ENCODE measurements at places on chromosomes 5 and 9. TPM values are rescaled to one million over a fixed set of nuclear protein-coding genes. Genes with fewer than 3 reads are reported as not detected.

TSC1 gene
- total RNA-seq, result 50.8 TPM

CDC25C gene
- total RNA-seq, result 0.25 TPM

CTSV gene
- total RNA-seq, result 0.43 TPM

CCIN gene
- total RNA-seq, result 0.89 TPM

PDE8B gene
- 10.6 TPM for total RNA-seq

FGFR4 gene
- total RNA-seq, result 52.0 TPM

PCDHA9 gene
- total RNA-seq, result 0.49 TPM

SLC34A1 gene
- total RNA-seq, result not detected

PCDHB14 gene
- total RNA-seq, result 10.6 TPM

SH3TC2 gene
- total RNA-seq, result 0.46 TPM

CORO2A gene
- 16.5 TPM for total RNA-seq

SPINK4 gene
- total RNA-seq, result not detected

DNA sequence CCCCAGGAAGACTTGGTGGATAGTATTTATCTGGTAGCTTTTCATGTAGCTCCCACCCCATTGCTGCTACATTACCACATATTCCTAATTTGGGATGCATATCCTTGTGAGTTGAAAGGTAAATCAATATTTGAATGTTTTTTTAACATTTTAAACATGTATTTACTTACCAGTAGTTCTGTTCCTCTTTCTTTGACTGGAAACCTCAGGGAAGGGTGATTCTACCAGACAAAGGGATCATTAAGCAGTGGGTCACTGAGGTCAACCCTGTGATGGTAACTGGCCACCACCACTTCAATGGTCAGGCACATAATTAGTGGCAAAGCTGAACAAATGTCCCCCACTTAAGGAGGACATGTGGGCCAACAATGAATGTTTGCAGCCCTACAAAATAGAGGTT, 27.2 kb upstream of the KLF9 start:
- DNase-seq, result no peak

GRCh38 chr9:87201351-87201751, 254.0 kb upstream of the GAS1 start:
- DNase-seq, result peak; percentile 73

- peak; percentile 97 for DNase-seq
Measured at GRCh38 chr9:14251154-14252071, 62.5 kb downstream of the NFIB start.

DNA sequence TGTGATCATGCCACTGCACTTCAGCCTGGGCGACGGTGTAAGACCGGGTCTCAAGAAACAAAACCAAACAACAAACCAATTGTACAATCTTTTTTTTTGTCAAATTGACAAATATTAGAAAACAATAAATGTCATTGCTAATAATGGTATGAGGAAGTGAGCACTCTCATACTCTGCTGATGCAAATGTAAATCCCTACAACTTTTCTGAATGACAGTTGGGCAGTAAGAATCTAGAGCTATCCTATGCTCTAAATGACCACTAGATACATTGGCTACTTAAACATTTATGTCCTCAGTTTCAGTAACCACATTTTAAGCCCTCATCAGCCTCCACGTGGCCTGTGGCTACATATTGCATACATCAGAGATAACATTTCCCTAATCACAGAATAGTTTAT, 256.2 kb downstream of the FER start:
- peak; percentile 17 for DNase-seq

DNA sequence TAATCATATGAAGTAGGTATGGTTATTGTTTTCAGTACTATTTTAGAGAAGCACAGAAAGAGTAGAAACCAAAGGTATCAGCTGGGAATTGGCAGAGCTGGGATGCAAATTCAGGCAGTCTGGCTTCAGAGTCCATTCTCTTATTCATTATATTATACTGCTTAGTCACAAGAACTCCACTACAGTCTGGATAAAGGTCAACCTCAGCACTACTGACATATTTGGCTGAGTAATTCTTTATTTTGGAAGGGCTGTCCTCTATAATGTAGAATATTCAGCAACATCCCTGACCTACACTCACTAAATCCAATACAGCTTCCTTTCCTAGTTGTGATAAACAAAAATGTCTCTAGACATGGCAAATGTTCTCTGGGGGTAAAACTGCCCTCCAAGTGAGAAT, 37.6 kb downstream of the PTGER4 start:
- no peak for DNase-seq

GRCh38 chr5:170247363-170247762, 14.6 kb downstream of the C5orf58 start:
- peak; percentile 91 for DNase-seq

DNA sequence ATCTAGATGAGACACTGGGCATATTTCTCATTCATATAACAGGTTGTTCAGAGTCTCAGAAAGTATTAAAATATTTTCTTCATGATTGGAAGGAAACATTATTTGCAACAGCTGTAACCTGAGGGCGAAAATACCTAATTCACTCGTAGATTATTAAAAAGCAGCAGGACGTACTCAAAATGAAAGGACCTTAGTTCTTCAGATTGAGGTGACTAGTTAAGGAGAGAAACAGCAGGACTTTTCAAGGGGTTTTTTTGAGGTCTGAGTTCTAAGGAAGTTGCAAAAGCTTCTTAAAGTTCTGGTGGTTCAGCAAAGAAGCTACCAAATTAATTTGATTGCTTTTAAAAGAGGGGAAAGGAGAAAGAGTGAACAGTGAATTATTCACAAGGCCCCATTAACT, 174.9 kb downstream of the TMEM161B start:
- no peak for DNase-seq

- DNase-seq, result peak; percentile 63
Measured at GRCh38 chr9:9790216-9790872, 822.5 kb downstream of the PTPRD start.

- peak; percentile 50 for DNase-seq
Measured at GRCh38 chr9:3401221-3401954, 124.4 kb downstream of the RFX3 start.

- no peak for DNase-seq
Measured at GRCh38 chr5:1998716-1999317, 116.1 kb upstream of the IRX4 start.

- no peak for DNase-seq
Measured at GRCh38 chr5:56183506-56183905, 49.6 kb downstream of the ANKRD55 start.

GRCh38 chr9:109115931-109116526, 3.7 kb downstream of the TMEM245 start:
- DNase-seq, result peak; percentile 52

DNA sequence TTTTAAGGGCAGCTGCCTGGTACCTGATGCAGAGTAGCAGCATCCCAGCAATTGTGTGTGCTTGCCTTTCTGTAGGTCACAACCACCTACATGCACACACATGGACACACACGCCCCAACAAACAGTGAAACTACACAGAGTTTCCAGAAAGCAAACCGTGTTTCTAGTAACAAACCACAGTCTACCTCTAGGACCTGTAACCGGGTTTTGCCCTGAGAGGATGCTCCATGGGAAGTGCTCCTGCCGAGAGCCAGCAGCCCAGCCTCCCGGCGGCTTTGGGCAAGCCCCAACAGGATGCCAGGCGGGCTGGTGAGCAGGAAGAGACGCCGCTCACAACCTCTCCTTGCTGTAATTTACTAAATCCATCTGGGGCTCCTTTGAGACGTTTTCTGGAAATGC, 4.1 kb upstream of the TCF7 start:
- no peak for DNase-seq

- no peak for DNase-seq
Measured at GRCh38 chr9:30075451-30076199, 2308.8 kb upstream of the ACO1 start.

- DNase-seq, result no peak
Measured at GRCh38 chr9:2297771-2298170, 282.6 kb downstream of the SMARCA2 start.

GRCh38 chr5:134086943-134087305, 27.6 kb upstream of the TCF7 start:
- DNase-seq, result no peak

DNA sequence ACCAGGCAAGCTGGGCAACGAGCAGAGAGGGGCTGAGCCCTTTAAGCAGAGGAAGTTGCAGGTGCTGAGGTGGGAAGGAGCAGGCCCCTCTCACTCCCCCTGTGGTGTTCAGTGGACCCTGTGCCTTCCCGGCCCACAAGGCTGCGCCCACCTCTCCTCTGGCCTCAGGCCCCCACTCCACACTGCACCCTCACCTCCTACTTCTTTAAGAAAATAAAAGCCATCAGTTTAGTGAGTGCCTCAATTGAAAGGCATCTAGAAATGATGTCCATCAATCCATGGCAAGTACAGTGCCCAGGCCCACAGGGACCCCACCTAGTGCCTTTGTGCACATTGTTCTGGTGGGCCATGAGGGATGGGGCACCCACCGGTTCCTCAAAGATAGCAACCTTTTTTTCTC, 158.0 kb downstream of the PAX5 start:
- DNase-seq, result no peak

All from lung (tissue), 17 donors.